ENCODE measurements at places on chromosomes 2 and 18.

GRCh38 chr2:18975506-18976167 is 382.8 kb downstream of the OSR1 start:
- DNase-seq = no peak

GRCh38 chr2:109401370-109401769 is 212.4 kb downstream of the SEPTIN10 start:
- DNase-seq = no peak

GRCh38 chr2:134120733-134121630 is 132.9 kb upstream of the MGAT5 start:
- DNase-seq = peak; percentile 79

- no peak for DNase-seq
Observed at GRCh38 chr2:5782103-5782502, 89.9 kb downstream of the SOX11 start.

DNA sequence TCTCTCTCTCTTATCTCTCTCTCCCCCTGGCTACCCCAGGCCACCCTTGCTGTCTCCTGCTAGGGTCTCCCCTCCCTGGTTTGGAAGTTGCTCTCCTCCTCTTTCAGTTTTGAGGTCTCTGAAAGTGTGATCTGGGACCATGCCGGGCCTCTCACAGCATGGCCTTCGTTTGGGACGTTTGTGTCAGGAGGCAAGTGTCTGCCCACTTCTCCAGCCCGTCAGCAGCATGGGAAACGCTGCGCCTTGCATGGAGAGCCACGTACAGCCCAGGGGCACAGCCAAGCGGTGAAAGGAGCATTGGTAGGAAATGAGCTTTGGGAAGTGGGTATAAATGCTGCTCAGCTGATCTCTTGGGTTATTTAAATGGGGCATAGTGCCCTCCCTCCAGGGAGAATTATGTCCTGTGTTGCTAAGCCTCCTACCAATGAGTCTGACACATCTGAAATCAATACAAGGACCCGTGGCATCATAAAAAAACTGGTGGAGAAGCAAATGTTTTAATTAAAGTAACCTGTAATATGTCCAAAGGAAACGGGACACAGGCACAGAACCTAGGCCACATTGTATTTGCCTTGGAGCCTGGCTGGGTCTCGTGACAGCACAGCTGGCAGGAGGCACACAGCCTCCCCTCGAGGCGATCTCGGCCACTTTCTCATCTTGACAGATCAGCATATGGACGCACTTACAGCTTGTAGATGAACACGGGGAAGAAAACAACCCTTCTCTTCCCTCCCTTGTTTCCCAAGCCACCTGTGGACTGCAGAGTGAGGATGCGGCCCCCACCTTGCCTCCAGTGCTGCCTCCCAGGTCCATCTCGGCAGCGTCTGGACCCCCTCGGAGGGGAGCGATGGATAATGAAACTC is 72.7 kb downstream of the SH3RF3 start:
- peak; percentile 81 for DNase-seq

DNA sequence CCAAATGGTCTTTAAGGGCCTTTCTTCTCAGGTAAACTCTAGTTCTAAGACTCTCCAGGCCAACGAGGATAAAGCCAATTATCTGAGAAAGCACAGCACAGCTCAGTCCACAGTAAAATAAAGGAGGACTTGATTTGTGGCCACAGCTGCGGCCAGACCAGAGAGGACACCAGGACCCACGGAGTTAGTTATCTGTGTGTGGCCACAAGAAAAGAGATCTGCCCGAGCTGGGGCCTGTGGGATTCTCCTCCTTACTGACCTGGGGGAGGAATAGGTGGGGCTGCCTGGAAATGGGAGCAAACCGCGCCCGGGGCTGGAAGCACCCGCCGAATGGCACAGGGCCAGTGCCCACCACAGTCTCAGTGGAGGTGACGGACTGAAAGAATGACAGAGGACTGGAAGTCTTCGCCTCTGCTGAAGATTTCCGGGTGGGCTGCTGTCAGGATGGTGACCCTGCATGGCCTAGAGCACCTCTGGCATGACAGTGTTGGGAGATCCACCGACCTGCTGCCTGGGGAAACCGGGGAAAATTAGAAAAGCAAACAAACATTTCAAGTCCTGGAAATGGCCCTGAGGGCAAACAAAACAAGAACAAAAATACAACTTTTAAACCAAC is 13.3 kb downstream of the PROC start:
- DNase-seq = no peak

DNA sequence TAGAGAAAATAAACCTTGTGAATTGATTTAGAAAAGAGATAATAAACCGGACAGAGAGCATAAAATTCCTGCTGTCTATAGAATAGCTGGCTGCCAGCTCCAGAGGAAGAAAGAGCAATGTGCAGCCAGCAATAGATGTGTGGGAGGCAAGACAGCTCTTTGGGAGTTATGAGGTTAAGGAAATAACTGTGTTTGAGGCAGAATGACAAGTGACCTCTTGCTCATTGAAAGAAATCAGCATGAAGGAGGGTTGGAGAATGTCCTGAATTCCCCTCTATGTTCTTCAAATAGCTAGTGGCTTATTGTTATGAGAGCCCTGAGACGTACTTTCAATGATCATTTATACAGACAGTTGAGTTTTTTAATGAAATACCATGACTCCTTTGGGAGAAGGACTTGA is 1009.9 kb upstream of the NXPH2 start:
- DNase-seq = no peak

DNA sequence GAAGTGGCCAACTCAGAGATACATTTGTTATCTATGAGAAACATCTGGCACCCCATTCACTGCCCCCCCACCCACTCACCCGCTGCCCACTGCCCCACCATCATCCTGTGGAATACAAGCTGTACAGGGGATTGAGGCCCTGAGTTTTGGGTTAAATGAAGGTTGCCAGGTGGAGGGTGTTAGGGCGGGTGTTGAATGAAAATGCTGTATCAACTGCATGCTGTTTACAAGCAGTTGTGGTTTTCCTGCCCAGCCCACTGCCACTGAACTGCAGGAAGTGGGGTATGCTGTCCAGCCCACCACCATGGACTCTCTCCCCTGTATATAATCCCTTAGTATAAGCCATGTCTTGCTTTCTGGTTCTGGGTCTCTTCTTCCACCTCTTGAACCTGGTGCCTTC is 481.9 kb downstream of the METTL4 start:
- no peak for DNase-seq

DNA sequence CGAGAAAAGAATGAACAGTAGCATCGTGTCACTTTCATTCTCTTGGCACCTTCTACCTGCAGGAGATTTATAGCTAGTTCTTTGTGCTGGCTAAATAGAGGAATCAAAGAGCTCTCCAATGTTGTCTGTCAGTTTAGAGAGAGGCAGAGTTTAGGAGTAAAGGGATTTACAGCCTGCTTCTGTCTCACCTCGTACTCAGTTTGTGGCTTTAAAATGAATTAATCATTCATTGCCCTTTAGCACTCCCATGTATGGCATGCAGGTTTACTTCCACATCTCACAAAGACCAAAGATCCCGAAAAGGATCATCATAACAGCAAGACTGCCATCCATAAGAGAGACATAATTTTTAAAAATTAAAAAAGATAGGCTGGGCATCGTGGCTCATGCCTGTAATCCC is 42.4 kb upstream of the ATL2 start:
- DNase-seq = no peak

DNA sequence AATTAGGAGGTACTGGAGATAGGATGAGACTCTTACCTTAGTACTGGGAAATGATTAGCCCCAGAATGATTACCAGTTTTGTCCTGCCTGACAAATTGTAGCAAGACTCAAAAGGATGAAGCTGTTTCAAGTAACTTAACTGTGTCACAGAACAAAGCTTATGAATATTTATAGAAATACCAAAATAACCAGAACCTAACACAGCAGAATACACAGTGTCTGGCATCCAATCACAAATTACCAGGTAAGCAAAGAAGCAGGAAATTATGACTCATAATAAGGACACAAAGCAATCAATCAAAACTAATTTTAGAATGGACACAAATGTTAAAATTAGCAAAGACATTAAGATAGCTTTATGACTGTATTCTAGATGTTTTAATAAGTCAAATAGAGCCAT is 91.9 kb downstream of the CTNNA2 start:
- DNase-seq = no peak

- no peak for DNase-seq
Observed at GRCh38 chr2:23050388-23050787, 334.6 kb upstream of the KLHL29 start.

- peak; percentile 35 for DNase-seq
Observed at GRCh38 chr2:98508709-98509066, 64.0 kb downstream of the INPP4A start.

DNA sequence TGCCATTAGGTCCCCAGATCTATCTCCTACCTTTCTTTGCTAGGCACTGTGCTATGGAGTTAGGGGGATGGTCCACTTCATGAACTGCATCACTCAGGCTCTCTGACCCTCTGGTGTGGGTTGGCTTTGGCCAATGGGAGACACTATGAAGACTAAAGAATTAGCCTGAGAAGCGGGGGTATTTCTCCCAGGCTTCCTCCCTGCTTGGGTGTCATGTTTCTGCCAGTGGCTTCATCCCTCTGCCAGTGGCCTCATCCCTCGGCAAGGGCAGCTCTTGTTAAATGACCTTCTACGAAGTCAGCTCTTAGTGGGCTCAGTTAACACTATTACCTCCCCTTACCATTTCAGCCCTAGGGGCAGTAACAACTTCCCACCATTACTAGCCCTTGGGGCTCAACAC is 41.9 kb upstream of the EPB41L3 start:
- no peak for DNase-seq

DNA sequence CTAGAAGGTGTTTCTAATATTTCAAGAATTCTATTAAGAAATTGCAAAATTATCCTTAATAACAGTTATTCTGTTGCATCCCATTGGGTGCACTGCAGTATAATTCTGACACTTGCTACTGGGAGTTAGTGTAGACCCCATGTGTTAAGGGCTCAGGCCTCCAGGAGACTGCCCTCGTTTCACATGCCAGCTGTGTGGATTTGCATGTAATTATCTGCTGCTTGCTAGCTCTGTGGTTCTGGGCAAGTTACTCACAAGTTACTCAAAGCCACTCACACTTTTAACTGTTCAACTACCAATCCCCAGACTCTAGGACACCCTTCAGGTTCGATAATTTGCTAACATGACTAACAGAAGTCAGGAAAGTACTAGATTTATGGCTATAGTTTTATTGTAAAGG is 38.6 kb downstream of the ST6GAL2 start:
- DNase-seq = no peak

- no peak for DNase-seq
Observed at GRCh38 chr2:172674034-172674967, 61.3 kb upstream of the RAPGEF4 start.

GRCh38 chr2:10103179-10103578 is 19.4 kb upstream of the RRM2 start:
- no peak for DNase-seq

DNA sequence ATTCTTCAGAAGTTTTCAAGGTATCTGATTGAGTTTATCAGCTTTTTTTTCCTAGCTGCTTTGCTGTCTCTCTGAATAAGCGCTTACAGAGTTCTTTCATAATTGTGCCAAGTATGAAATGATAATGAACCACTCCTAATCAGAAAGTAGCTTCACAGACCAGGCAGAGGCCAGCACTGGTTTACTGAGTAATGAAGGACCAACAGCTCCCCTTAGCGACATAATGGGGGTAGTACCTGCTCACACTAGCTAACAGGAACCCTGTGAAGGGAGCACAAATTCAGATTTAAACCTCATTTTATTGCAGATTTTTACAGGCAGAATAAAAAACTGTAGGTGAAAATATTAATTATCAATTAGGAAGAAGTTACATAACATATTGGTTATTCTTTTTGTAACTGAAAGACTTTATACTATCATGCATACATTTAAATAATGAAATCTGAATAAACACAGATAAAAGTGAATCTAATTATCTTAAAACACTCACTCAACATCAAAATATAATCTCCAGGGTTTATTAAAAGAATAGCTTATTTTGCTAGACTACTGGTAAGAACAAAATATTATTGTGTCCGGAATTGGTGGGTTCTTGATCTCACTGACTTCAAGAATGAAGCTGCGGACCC is 53.7 kb upstream of the LRRC30 start:
- no peak for DNase-seq

- DNase-seq = no peak
Observed at GRCh38 chr18:46013484-46014189, 46.5 kb upstream of the EPG5 start.

DNA sequence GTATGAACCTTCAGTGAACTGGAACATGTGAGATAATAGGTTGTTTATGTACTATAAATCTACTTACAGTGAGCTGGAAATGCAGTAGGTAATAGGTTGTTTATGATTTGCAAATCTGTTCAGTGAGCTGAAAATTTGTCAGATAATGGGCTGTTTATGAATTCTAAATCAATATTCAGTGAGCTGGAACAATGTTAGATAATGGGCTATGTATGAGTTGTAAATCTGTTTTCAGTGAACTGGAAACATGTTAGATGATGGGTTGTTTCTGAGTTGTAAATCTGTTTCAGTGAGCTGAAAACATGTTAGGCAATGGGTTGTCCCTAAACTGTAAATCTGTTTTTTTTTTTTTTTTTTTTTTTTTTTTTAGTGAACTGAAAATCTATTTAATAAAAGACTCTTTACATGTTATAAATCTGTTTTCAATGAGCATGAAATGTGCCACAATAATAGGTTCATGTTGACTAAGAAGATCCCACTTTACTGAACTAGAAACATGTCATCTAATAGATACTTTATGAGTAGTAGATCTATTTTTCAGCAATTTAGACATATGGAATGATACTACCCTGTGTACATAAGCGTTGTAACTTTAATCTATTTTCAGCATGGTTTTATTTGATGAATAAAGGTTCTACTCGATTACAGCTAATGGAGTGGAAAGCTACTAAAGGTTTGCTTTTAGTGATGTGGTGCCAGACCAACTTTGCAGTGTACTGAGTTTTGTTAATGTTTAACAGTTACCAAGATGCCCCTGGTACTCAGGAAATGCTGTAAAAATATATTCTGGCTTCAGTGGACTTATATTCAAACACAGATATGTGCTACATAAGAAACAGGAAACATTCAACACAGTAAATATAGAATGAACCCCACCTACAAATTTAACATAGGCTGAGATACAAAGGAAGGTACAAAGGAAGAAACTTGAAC is 1471.8 kb downstream of the LRP1B start:
- DNase-seq = no peak

DNA sequence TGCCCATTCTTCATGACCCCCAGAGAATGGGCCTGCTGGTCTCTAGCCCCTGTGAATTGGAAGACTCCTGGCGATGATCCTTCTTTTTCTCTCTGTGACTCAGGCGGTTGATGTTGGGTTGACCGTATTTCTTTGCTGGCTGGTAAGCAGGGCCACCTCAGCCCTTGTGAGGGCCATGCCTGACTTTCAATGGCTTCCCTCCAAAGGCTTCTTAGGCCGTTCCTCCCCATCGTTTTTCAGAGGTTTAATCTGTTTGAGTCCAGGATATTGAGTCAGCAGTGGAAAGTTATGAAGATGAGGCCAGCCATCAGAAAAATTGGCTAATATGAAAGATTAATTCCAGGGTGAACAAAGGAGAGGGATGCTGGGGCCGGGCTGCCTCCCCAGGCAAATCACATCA is 13.6 kb downstream of the HPCAL1 start:
- DNase-seq = no peak

DNA sequence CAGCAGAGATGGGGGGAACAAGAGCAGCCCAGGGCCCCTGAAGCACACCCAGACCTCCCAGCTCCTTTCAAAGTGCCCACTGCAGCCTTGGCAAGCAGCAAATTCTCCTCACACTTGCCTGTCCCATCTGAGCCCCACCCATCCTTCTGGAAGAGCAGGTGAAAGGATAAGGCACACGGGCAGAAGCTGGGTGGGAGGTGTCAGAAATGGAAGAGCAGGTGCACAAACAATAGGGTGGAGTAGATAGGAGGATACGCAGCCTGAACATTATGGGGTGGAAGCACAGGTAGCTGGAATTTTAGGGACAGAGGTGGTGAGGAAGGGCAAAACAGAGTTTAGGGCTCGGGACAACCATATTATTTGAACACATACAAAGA is 69.2 kb downstream of the TNS1 start:
- DNase-seq = no peak

Data from ascending aorta (tissue), 2 donors.